ENCODE measurements at places on chromosomes 6 and 20.

DNA sequence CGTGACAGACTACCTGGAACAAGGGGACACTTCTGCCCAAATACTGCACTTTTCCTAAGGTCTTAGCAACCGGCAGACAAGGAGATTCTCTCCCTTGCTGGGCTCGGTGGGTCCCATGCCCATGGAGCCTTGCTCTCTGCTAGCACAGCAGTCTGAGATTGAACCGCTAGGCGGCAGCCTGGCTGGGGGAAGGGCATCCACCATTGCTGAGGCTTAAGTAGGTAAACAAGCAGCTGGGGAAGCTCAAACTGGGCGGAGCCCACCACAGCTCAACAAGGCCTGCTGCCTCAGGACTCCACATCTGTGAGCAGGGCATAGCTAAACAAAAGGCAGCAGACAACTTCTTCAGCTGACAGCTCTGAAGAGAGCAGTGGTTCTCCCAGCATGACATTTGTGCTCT is 87.8 kb upstream of the ASCC3 start:
- DNase-seq: no peak

GRCh38 chr20:63278661-63279060 is 6.0 kb downstream of the ARFGAP1 start:
- DNase-seq: no peak

DNA sequence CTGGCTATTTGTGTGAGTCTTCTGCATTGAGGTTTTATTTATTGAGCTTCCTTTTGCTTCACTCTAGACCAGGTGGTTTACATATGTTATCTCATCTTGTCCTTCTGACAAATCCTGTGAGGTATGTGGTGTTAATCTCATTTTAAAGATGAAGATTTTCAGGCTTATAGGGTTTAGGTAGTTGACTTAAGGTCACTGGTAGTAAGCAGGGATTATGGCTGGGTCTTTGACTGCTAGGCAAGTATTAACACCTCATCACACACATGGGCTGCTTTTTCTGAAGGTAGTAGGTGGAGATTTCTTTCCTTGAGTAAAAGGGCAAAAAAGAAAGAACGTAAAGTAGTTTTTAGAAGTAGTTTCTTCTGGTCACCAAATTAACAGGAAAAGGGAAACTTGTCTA is 72.6 kb downstream of the CDKAL1 start:
- no peak for DNase-seq

GRCh38 chr20:59458645-59459044 is 145.7 kb upstream of the PHACTR3 start:
- DNase-seq: no peak

DNA sequence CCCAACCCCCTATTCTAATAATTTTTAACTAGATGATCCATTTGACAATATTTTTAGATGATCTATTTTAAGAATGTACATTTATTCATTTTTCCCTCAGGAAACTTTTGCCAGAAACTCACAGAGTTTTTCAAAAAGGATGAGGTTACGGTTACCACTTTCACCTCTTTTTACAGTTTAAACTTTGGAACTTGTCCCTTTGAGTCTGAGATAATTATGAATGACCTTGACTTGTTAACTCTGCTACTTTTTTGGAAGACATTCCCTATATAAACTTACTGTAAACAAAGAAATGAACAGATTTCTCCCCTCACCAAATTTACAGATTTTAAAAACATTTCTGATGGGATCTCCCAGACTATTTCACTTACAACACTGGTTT is 18.4 kb upstream of the BLOC1S5 start:
- no peak for DNase-seq

DNA sequence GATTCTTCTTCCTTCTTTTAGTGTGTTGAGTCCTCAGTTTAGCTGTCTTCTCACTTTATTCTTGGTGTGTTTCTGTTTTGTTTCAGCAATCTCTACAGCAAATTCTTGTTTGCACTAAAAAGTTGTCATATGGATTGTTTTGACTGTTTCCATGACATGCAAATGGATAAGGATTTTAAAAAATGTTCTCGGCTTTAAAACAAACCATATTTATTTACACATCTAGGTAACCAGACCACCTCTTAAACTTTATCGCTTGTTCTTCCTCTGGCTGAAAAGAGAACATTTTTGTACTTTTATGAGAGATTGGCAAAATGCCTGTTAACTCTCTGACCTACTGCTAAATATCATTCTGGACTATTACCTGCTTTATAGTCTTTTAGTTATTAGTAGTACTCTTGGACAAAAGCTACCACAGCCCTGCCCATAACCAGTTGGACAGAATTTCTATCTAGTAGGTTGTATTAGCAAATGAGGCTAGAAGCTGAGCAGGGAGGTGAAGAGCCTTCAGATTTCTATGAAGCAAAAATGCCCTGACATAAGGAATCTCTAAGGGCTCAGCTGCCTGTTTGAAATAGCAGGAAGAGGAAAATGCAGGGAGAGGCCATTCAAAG is 268.3 kb downstream of the CD109 start:
- DNase-seq: no peak

DNA sequence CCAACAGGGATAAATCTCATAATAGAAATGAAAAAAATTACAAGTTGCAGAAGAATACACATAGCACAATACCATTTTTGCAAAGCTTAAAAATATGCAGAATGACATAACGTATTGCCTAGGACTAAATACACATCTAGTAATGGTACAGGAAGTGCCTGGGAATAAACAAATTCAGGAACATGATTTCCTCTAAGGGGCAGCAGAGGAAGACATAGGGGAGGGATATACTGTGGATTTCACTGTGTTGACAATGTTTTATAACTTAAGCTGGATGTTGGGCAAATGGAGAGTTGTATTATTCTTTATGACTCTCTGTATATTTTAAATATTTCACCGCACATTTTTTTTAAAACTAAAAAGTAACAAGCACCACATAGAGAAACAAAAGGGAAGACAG is 5.6 kb upstream of the GLO1 start:
- DNase-seq: no peak

- DNase-seq: no peak
Observed at GRCh38 chr6:170150590-170150945, 140.3 kb downstream of the DLL1 start.

DNA sequence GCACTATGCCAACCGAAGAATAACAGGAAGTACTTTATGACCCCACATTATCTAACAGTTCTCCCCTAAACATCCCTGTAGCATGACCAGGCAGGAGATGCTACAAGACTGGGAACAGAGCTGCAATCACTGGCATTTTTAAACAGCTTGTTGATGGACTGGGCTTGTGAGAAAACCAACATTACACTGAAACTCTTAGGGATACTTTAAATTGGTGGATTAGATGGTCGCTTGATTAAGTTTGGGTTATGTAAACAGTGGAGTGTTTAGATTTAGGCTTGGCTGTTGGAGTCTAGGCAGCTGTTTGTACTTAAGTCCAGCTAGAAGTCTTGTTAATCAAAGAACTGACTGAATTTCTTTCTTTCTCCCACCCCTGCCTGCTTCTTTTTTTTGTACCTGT is 234.1 kb upstream of the BMP2 start:
- no peak for DNase-seq

- no peak for DNase-seq
Observed at GRCh38 chr6:79597155-79597554, 34.0 kb upstream of the SH3BGRL2 start.

- no peak for DNase-seq
Observed at GRCh38 chr6:70823651-70824050, 133.2 kb downstream of the B3GAT2 start.

- DNase-seq: no peak
Observed at GRCh38 chr6:161168281-161168891, 105.5 kb downstream of the AGPAT4 start.

DNA sequence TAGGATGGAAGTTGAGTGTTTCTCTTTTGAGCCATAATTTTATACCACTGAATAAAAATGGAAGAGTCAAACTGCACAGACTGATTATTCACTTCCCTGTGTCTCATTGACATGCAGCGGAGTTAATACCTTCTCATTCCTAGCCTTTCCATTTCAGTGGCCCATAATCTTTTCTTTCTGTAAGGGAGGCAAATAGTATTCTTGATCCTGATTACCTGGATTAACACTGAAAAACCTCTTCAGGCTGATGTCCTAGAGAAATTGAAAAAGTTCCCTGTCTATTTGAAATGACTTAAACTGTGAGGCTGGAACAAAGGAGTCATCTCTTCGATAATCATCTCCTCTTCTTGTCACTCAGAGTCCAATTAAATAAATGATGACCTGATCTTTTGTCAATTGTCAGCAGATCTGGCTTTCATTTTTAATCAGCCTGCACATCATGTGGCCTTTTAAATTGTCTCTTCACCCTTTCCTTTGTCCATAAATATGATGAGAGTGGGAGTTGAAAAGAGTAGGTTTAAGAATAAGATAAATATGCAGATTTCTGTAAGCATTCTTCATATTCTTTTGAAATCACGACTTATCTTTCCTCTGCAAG is 713.0 kb downstream of the EPM2A start:
- DNase-seq: no peak

DNA sequence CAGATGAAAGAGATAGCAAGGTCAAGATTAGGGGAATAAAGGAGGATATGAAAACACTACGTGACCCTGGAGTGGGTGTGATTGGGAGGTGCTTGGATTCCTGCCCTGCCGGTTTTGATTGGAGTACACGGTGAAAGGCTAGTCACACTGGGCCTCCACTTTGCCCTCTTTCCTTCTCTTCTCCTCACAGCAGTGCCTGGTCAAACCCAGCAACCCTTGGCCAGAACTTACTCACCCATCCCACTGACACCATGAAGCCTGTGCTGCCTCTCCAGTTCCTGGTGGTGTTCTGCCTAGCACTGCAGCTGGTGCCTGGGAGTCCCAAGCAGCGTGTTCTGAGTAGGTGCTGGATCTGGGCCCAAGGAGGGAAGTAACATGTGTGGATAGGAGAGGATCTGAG is at the start of gene WFDC13:
Gene WFDC13 (plus strand): TSS at position 166 of the 400 bp plus-strand sequence. CDS start 86 bp downstream, at position 252.
- DNase-seq: no peak

DNA sequence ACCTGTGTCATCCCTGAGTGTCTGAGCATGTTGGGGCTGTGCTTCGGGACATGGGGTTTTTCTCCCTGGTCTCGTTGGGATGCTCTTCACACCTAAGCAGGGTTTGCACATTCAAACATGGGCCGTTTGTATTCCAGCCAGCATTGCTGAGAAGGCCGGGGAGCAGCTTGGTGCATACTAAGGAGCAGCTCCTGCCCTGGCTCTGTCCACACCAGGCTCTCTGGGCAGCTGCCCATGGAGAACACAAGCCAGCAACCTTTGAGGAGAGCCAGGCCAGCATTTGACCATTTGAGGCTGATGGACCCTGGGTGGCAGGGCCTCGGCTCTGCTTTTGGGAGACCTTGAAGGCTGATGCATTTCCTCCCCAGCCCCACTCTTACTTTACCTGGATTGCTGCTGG is 92.1 kb downstream of the PHACTR3 start:
- no peak for DNase-seq

- no peak for DNase-seq
Observed at GRCh38 chr6:30754631-30755030, 10.3 kb upstream of the IER3 start.

DNA sequence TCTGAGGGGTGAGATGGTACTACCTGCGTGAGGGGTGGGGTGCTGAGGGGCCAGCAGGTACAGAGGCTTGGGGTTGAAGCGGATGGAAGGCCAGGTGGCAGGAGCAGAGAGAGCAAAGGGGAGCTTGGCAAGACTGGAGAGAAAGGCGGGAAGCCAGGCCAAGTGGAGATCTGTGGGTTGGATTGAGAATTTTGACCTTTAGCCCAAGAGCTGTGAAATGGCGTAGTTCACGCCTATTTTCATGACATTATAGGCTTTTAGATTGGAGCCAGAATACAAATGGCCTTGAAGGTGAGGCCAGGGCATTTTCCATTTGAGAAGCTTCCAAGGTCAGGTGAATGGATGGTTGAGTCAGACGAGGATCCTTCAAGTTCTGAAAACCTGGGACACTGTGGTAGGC is 2.5 kb downstream of the ATRN start:
- DNase-seq: no peak
